ENCODE measurements at places on chromosomes 3 and 15.
A peak's percentile ranks its signal among the peaks of the same experiment; 100 is the strongest.

DNA sequence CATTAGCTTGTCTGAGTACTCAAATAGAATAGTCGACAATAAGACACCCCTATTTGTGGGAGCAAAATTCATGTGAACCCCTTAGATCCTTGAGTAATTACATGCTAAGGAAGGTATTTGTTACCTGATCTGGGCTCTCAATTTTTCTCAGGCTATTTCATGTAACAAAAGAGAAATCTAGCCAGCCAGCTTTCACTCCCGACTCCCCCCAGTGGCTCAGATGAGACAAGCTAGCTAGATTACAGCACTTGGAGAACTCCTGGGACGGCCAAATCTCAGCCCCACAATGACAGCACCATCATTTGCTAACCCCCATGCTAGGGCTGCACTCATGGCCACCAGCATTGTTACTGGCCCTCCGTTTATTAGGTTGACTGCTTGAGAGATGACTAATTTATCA is 41.3 kb downstream of the GLDN start:
- DNase-seq: no peak

DNA sequence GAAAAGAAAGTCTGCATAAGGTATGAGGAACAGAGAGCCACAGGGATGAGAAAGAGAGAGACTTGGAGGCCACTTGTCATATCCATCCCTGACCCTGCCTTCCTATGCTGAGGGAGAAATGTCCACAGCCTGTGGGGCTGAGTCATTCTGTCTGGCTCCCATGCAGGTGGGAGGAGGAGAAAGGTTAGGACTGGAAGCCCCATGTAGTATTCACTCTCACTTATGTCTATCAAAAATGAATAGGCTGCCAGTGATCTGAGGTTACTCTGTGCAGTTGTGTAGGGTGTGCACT is 71.3 kb downstream of the RAB11A start:
- no peak for DNase-seq

GRCh38 chr3:186128158-186128557 is 19.3 kb upstream of the ETV5 start:
- no peak for DNase-seq

- DNase-seq: no peak
Observed at GRCh38 chr3:17313746-17314145, 428.7 kb downstream of the TBC1D5 start.

GRCh38 chr3:127831723-127832172 is 9.4 kb upstream of the MGLL start:
- DNase-seq: no peak

- no peak for DNase-seq
Observed at GRCh38 chr3:15979900-15980299, 182.1 kb upstream of the ANKRD28 start.

DNA sequence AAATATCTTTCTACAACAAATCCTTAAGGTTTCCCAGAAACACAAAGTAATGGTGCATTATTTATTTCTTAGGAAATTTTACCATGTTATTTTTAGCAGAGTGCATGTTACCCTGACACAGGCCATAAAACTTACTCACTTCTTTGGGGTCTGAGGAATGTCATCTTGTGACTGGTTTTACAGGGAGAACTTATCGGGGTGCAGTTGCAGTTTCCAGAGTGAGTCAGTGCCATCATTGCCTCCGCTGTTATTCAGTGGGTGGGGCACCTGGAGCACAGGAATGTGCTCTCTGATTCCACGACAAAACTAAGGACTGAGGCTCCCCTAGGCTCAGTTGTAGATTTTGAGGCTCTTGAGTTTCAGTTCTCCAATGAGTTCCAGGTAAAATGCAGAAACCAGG is 11.1 kb upstream of the GREM1 start:
- peak; percentile 90 for DNase-seq
